ENCODE measurements at places on chromosomes 3 and 15.

GRCh38 chr3:134081211-134081610, 51.5 kb upstream of the SLCO2A1 start:
- DNase-seq = no peak

GRCh38 chr3:16568115-16568514, 37.1 kb downstream of the DAZL start:
- DNase-seq = no peak

DNA sequence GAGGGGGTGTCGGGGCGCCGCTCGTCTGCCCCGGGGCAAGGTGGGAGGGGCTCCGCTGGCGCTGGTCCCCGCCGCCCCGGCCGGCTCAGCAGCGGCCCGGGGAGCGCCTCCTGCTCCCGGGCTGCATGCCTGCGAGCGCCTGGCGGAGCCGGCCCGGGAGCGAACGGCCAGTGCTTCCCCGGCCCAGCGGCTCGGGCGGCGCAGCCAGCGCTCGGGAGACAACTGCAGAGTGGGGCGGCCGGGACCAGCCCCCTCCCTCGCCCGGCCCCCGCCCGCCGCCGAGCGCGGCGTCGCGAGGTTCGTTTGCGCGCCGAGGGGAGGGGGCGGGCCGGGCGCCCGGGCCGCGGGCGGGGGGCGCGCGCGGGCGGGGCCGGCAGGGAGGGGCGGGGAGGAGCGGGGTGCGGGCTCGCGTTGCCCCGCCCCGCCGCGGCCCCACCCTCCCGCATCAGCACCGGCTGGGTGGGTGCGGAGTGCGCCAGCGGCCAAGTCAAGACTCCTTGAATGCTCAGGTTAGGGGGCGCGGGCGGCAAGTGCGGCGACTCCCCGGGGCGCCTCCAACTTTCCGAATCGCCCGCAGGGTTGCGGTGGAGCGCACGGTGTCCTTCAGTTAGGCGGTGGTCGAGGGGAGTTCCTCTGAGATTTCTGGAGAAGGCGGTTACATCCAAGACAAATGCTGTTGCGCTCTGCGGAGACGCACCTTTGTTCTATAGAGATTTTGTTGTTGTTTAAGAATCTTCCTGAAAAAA, at the start of gene RGMA:
TSS of gene RGMA (minus strand) at position 231 of the 746 bp plus-strand sequence. CDS start 279 bp downstream, outside the sequence.
- no peak for DNase-seq

DNA sequence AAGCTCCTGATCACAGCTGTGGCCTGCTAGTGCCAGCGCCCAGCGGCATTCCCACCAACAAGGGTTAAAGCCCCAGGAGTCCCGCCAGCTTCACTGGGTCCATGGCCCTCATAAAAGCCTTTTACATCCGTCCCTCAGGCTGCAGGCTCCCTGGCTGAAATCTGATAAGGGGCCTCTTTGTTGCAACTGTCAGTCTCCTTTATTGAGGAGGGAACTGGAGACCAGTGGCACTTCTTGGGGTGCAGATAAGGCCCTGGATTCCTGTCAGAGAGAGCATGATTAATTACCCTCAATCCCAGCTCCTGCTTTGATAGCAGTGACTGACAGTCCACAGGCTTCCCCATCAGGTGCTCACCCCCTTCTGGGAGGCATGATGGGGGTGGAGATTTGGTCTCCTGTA, 30.9 kb upstream of the CLK3 start:
- no peak for DNase-seq

DNA sequence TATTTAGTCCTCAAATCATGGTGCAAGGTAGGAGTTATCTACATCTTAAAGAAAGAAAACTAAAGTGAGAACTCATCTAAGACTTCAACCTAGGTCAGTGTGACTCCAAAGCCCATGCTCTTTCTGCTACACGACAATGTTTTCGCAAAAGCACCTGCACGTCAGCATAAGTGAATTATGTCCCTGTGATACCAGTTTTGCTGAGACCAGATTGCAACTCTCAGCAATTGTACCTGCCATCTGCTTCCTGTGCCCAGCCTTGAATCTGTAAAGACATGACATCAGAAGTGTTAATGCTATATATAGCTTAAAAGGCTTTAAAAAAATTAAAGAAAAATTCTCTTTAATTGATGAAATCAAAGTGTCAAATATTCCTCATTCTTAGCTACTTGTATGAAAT, 43.4 kb downstream of the RETNLB start:
- DNase-seq = no peak

DNA sequence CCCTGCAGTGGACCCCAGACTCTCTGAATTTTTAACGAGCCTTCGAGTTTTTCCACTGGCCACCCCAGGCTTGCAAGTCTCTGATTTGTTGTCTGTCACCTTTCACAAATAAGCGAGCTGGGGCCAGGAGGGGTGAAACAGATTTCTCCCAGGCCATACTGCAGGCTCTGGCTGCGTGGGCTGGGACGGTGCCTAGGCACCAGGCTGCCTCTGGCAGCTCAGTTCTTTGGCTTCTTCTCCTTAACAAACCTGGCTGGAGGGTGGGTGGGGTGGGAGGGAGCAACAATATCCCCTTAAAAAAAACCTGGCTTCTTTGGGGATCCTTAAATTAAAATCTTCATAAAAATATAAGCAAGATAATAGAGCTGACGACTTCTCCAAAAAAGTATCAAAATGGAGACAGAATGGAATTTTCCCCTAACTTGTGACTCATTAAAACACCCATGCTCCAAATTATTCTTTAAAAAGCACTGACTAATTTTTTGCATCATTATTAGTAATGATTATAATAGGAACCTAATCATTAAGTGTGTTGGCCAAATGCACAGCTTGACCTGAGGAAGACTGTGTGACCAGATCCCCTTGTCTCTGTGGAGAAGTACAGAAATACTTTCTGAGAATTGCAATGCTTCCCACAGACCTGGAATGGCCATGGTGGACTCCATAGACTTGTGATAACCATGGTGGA, 84.1 kb downstream of the SNRK start:
- DNase-seq = no peak

- DNase-seq = no peak
Observed at GRCh38 chr15:85005746-85006145, 24.1 kb downstream of the PDE8A start.

GRCh38 chr3:112572701-112573100, 10.9 kb downstream of the SLC35A5 start:
- DNase-seq = no peak

GRCh38 chr3:78614486-78614885, 1153.3 kb downstream of the ROBO1 start:
- DNase-seq = no peak

DNA sequence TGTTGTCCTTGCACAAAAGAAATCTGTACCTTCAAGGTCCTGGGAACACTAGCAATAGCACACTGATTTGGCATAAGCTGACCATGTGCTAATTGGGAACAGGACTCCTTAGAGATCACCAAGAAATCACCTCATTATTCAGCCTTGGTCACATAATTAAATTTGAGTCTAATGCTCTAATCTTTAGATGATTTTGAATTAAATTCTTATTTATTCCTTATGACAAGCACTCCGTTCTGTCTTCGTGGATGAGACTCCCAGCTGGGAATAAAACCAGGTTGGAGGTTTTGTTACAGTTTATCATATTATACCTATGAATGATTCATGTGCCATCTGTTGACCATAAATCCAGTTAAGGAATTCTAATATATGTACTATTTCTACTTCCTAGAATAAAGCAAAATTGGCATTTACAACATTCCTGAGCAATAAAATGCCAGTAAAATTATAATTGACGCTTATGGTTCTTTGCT, 162.2 kb downstream of the MYRIP start:
- DNase-seq = no peak

GRCh38 chr15:87365186-87365585, 891.4 kb downstream of the NTRK3 start:
- peak; percentile 72 for DNase-seq

- peak; percentile 38 for DNase-seq
Observed at GRCh38 chr15:29089731-29090616, 179.6 kb downstream of the NSMCE3 start.

Data from astrocyte of the spinal cord (primary cell).